Lung (tissue), 17 donors: ENCODE measurements at places on chromosomes 16 and 17. TPM values are rescaled to one million over a fixed set of nuclear protein-coding genes. Genes with fewer than 3 reads are reported as not detected.

IL21R gene
- total RNA-seq = 3.4 TPM

GPR179 gene
- total RNA-seq = 0.31 TPM

OTOP3 gene
- total RNA-seq = not detected

TBC1D26 gene
- 0.34 TPM for total RNA-seq

KRT20 gene
- 0.31 TPM for total RNA-seq

CD68 gene
- total RNA-seq = 358 TPM

KCNJ18 gene
- not detected for total RNA-seq

CD79B gene
- total RNA-seq = 5.6 TPM

MEFV gene
- total RNA-seq = 11.3 TPM

NHLRC4 gene
- 8.6 TPM for total RNA-seq

DYNLL2 gene
- 36.5 TPM for total RNA-seq
